Mucosa of descending colon (tissue), 3 donors: ENCODE measurements at places on chromosomes 1 and 21. TPM values are rescaled to one million over a fixed set of nuclear protein-coding genes. Genes with fewer than 3 reads are reported as not detected.

- peak; percentile 69 for DNase-seq
Observed at GRCh38 chr1:59947047-59947938, 20.7 kb upstream of the CYP2J2 start.

DNA sequence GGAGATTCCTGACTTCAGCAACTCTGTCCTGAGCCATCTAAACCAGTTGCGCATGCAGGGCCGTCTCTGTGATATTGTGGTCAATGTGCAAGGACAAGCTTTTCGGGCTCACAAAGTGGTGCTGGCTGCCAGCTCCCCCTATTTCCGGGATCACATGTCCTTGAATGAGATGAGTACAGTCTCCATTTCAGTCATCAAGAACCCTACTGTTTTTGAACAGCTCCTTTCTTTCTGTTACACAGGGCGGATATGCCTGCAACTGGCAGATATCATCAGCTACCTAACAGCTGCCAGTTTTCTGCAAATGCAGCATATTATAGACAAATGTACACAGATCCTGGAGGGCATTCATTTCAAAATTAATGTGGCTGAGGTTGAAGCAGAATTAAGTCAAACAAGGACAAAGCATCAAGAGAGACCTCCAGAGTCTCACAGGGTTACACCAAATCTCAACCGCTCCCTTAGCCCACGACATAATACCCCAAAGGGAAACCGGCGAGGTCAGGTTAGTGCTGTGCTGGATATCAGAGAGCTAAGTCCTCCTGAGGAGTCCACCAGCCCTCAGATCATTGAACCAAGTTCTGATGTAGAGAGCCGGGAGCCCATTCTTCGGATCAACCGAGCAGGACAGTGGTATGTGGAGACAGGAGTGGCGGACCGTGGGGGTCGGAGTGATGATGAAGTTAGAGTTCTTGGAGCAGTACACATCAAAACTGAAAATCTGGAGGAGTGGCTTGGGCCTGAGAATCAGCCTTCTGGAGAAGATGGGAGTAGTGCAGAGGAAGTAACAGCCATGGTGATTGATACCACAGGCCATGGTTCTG is 2.3 kb downstream of the ZBTB37 start:
- peak; percentile 40 for DNase-seq

- no peak for DNase-seq
Observed at GRCh38 chr1:231190456-231190855, 28.6 kb downstream of the TRIM67 start.

DNA sequence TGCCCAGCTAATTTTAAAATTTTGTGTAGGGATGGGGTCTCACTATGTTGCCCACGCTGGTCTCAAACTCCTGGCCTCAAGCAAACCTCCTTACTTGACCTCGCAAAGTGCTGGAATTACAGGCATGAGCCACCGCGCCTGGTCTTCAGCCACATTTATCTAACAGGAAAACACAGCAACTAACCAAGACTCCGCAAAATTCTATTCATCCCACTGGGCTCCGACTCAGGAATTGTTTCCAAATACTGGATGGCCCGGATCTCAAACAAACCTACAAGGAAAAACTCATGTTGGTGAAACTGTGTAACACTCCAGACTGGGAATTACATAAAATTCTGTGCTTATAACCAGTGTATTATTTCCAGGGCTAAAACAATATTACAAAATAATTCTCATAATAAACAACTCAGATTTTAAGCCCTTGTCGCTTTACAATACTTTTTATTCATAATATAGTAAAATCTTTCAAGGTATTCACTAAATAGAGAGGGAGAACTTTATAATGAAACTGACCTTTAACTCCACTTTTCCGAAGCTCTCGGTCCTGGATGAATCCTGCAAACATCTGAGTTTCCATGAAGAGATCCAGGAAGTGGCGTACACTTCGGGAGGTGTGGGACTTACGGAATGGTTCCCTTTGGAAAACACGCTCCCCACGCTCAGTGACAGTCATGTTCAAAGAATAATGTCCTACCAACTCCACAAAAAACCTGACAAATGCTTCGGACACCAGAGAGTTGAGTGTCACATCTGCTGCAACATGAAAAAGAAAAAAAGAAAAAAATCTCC is 6.0 kb upstream of the BCAS2 start:
- DNase-seq, result no peak

DNA sequence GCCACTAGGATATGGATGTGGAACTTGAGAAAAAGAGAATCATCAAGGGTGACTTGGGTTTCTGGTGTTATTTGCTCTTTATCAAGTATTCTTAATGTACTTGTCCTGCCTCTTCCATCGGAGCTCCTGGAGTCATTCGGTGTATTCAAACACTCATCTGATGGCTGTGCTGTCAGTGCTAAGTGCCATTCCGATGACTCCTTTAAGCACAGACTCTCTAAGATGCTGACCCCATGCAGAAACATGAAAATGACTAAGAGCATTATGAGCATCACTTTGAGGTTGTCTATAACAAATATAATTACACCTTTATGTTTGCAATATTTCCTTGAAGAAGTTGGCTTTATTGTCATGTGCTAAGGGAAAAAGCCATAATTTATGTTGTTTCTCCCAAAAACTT is 11.3 kb upstream of the RPL5 start:
- DNase-seq, result no peak

DNA sequence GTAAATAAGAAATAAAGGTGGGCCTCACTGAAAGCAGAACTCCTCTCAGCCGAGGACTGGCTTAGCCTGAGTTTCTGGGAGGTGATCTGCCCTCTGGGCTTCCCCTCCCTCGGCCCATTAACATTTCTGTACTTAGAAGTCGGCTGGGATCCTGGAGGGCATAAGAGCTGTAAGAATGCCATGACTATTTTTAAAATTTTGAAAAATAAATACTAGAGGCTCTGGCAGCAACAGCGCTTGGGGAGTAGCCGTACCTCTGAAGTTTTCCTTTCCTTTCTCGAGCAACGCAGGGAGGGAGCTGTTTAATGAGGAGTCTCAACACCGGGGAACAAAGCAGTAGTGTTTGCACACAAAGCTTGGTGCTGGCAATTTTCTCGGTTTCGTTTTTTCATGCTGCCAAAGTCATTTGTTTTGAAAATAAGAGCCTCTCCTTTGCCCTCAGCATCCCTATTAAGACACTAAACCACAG is 498.7 kb downstream of the SMYD3 start:
- no peak for DNase-seq

DNA sequence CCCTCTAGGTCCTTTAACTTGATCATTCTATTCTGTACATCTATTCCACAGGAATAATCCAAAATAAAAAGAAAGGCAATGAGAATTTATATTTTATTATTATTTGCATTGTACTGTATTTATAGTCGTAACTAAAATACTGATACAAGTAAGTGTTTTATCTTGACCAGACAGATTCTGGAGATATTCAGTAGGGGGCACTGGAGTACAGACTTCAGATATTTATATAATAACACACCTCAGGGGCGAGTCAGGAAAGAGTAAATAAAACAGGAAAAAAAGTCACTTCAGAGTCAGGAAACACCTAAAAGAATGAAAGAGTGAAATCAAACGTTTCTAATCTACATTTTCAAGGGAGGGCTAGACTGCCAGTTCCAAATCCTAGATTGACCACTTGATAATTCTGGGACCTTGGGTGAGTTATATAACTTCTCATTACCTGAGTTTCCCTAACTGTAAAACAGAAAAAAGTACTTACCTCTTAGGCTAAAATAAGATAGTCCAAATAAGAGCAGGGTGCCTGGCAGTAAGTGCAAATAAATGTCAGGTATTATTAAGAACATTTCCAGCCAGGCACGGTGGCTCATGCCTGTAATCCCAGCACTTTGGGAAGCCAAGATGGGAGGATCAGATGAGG is 31.1 kb upstream of the MTF1 start:
- no peak for DNase-seq

The LCE1C gene
- total RNA-seq, result not detected
